NCI-H1105 (cell line): ENCODE measurements at places on chromosomes 4 and X.

GRCh38 chr4:15352524-15352923 is 75.3 kb upstream of the C1QTNF7 start:
- no peak for DNase-seq

DNA sequence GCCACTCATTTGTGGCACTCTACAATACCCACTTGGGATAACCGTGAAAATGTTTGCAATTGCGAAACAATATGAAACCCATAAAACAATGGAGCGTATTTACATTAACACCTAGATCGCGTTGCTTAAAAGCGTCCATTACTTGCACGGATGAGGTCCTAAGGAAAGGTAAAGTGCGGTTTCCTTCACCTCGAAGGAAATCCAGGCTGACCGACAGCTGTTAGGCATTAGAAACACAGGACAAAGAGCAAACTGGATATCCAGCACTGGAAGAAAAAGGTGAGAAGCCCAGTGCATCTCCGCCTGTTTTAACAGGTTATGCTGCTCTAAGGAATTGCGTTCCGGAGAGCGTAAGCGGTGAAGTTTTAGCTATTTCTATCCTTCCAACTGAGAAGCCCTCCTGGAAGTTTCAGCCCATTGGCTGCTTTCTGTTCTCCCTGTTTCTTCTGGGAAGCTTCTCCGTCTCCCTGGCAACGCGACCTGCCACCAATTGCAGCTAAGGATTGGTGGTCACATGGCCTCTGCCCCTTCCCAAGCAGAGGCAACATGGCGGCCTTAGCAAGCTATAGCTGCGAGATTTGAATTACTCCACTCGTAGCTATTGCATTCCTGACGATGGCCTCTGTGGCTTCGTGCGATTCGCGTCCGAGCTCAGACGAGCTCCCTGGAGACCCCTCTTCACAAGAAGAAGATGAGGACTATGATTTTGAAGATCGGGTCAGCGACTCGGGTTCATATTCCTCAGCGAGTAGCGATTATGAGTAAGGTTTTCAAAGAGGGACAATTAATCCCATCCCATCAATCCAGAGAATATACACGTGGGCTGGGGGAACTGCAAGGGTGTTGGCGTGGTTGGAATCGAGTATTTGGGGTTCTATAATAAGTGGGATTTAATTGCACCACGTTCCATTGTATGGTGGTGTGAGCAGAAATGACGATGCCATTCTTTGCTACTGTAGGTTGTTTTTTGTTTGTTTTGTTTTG is at the start of gene INTU:
Gene INTU (plus strand): TSS at position 538 of the 984 bp plus-strand sequence. CDS start 78 bp downstream, at position 616.
- DNase-seq, result peak; percentile 80

- DNase-seq, result no peak
These were observed 1.8 kb downstream of the FTHL17 start for GRCh38 chrX:31070057-31070468.

DNA sequence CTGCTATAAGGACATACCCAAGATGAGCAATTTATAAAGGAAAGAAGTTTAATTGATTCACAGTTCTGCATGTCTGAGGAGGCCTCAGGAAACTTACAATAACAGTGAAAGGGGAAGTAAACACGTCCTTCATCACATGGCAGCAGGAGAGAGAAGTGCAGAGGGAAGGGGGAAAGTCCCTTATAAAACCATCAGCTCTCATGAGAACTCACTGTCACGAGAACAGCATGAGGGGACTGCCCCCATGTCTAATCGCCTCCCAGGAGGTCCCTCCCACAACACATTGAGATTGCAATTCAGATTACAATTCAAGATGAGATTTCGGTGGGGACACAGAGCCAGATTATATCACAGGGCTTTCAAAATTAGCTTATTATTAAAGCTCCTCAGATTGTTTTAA is 209.5 kb upstream of the PPP3CA start:
- DNase-seq, result no peak

DNA sequence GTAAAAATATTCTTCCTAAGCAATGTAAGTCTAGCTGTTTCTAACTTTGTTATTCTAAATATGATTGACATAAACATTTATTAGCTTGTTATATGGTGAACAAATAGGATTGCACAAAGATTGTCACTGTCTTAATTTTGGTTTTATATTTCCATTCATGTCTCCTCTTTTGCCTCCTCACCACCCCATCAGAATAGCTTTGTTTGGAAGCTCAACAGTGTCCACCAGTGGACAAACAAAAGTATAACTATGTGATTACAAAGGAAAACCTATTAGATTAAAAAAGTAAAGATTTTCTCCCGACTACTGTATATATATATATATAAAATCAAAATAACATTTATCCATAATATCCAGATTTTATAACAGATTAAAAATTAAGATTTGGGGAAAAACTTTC is 468.2 kb downstream of the ZIC3 start:
- peak; percentile 0 for DNase-seq

- DNase-seq, result no peak
These were observed 1717.6 kb upstream of the TENM3 start for GRCh38 chr4:180525523-180526077.

DNA sequence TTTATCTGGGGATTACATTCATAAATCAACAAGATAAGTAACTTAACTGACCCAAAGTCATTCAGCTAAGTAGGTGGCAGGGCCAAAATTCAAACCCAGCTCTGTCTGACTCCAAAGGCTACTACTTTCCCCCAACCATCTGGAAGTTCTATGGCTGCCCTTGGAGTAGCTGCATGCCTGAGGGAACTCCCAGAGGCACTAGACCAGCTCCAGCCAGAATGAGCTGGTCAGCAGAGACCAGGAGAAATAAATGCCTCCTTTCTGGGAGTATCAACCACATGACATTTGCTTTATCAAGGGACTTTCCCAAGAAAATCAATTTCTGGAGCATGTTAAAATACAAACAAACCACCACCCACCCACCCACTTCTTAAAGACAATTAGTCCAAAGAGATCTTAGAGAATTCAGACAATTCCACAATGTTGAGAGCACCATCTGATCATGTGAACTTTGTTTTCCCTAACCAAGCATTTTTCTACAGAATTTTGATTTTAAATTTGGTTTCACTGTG is 180.5 kb downstream of the EFHC2 start:
- DNase-seq, result no peak

GRCh38 chrX:55640854-55641253 is 17.7 kb downstream of the FOXR2 start:
- DNase-seq, result no peak

DNA sequence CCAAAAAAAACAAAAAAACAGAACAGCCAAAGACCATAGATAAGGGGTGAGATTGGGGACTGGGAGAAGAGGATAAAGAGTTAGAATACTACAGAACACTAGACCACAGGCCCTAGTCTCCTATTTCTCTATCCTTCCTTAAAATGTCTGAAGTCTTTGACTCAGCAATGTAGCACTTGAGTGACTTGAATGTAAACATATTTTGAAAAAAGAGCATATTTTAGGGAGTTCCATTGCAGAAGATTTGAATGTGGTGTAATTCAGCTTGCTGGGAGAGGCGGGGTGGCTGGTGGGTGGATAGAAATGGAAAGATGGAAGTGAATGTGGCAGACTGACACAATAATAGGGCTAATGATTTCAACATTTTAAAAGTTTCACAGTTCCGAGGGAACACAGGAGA is 144.9 kb downstream of the CHIC2 start:
- no peak for DNase-seq

DNA sequence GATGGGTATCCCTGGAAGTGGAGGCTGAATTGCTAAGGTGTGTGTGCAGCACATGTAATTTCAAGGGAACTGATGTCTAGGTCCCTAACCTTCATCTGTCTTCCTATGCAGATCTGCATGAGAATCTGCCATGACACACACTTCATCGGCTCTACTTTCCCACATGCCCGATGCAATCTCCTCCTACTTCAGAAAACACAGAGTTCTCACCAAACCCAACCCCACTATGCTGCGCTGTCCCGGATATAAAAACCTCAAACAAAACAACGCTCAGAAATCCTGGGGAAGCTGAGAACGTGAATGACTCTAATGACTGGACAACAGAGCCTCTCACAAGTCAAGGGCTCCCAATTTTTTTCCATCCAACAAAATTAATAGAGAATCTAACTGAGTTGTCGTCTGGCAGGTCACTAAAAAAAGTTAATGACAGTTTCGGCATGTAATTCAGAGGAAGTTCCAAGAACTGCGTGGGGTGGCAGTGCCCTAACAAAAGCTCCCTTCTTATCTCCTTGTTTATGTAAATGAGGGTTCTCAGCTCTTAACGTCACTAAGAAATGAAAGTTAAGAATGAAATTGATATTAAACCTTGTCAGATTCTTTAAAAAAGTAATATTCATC is 39.0 kb downstream of the STX18 start:
- DNase-seq, result no peak

DNA sequence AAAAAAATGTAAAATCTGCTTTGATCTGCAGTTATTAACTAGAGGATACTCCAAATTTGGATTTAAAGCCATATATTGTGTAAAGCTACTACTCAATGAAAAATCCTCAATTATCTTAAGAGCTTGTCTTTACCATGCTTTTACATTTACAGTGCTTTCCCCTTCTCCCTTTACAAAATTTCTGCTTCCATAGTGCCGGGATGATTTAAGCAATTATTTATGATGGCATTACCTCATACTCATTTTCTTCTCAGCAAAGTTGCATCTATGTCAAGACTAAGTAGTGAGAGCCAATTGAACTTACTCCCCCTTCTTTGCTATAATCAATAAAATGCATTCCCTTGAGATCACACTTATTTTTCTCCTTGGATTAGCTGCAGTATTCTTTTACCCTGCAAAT is 505.4 kb upstream of the AGA start:
- DNase-seq, result no peak

DNA sequence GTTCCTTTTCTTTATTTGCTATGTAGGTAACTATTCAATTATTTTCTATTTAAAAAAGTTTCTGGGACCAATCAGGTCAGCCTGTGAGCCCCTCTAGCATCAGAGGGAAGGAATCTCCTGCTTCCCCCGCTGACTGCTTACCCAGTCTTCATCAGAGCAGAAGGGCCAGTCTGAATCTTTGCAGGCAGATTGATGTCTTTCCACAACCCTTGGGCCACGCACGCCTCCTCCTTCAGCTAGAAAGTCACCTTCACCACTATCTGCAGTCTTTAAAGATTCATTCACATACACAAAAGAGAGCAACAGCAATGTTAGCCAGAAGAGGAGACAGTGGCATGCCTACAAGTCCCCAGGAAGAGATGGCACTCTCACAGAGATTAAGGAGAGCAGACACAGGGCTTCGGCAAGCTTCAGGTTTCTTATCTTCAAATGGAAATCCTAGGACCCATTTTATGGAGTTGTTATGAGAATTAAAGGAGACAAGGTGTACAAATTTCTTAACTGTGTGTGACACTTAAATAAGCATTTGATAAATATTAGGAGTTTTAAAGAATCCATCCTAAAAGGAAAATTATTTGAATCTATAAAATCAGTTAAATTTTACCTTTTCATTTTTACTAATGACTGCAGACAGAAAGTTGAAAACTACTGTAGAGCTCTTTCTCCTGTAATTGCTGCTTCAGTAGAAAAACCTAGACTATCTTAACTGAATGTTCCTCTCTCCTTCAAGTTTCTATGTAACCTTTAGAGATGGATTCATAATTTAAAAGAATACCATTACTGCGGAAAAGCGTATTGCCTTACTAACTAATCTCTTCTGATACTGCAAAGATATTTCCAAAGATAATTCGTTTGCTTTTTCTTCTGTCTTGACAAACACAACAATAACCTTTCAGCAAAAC is 995 bp downstream of the FGA start:
- DNase-seq, result no peak

GRCh38 chrX:74420196-74421035 is 877 bp upstream of the SLC16A2 start:
- no peak for DNase-seq

DNA sequence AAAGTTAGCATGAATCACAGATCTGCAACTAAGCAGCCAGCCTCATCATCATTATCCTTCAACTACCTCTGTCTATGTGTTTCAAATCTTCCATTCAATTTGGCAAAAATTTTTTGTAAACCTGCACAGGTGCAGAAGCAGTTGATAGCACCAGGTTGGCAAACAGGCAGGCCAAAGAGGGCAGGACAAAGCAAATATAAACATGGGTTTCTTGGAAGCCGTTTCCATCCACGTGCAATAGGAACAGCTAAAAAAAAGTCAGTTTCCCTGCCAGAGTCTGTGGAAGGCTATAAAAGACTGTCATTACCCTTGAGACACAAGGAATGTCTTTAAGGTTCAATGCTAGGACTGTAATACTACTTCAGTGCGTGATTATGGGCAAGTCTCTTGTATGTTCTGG is 253.2 kb downstream of the PDHA2 start:
- no peak for DNase-seq

GRCh38 chr4:52889354-52889753 is 27.2 kb downstream of the RASL11B start:
- no peak for DNase-seq

- DNase-seq, result no peak
These were observed 16.9 kb upstream of the MMAA start for GRCh38 chr4:145602129-145602760.

GRCh38 chr4:103046416-103047290 is 27.1 kb upstream of the SLC9B1 start:
- no peak for DNase-seq

- DNase-seq, result no peak
These were observed 2204.5 kb downstream of the ARAP2 start for GRCh38 chr4:34039766-34040165.

GRCh38 chrX:12817528-12817927 is 26.3 kb downstream of the PRPS2 start:
- no peak for DNase-seq

- no peak for DNase-seq
These were observed 34.0 kb upstream of the PPARGC1A start for GRCh38 chr4:23923840-23924239.
